PC-3 (cell line): ENCODE measurements at places on chromosomes 4 and X.

- no peak for DNase-seq
Measured at GRCh38 chr4:13461191-13461905, 22.8 kb downstream of the RAB28 start.

DNA sequence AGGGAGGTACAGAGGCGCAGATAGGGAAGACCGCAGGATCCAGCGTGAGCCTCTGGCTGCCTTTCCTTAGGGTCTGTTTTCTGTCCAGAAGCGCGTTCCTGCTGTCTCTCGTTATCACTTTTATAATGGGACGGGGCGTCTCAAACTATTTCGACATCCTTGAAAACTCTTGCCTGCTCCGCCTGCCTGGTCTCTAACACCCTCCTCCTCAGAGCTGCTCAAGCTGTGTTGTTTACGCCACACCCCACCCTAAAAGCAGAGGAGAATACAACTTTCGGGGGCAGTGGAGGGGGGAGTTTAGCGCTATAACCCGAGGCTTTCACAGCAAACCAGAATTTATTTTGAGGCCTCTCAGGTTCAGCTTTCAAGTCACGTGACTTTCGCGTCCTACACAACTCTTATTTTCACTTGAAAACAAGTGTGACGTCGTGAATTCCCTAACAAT is 646 bp upstream of the FAM3A start:
- DNase-seq = no peak

DNA sequence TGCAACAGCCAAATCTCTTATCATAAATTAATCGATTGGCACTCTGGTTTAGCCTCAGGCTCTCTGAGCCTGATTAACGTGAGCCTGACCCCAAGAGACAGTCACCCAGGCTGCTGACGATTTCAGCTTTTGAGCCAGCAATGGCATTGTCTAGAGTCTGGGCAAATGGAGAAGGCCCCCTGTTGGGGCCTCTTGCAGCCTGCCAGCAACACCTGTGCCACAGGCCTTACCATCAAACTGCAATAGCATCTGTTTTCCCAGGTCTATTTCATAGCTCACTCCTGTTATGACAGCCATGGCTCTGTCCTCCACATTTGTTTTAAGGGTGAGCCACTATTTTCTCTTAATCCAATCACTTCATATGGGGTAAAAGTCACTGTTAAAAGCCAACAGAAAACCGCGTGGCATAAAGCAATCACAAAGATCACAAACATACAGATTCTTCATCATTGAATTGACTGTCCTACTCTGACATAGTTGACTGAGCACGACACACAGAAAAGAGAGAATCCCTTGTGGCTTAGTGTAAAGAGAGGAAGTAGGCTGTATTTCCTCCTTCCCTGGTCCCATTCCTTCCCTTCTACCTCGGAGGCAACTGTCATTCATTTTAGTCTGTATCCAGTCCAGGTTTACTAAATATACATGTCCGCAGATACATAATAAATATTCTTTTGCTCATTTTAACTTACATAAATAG is 47.8 kb downstream of the SLC9A7 start:
- no peak for DNase-seq

DNA sequence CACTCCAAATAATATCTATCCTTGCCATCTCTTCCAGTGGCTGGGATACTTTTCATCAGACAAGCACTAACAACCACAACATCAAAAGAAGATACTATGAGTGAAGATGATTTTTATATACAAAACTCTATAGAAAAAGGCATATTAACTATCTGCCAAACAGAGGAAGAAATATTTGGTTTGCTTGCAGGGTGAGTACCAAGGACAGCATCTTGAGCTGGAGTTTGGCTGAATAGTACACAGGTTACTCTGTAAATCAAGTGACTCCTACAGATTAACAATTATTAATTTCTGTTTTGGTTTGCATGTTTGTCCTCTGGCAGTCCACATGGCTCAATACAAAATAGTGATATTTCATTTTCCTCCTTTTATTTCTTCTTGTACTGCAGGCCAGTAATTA is 248.0 kb downstream of the RBMX2 start:
- DNase-seq = no peak

DNA sequence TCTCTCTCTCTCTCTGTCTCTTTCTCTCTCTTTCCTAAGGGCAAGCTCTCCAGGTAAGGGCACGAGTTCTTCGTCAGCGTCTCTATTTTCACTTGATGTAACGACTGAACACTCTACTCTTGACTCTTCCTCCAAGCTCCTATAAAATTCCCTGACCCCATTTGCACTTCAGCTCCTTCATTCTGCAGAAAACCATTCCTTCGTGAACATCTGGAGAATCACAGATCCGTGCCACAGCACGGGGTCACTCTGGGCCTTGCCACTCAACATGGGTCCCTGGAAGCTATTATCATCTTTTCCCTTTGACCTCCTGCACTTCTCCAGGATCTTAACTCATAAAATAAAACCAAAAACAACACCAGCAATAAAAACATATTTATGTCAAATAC is 112.0 kb upstream of the LNX1 start:
- no peak for DNase-seq

DNA sequence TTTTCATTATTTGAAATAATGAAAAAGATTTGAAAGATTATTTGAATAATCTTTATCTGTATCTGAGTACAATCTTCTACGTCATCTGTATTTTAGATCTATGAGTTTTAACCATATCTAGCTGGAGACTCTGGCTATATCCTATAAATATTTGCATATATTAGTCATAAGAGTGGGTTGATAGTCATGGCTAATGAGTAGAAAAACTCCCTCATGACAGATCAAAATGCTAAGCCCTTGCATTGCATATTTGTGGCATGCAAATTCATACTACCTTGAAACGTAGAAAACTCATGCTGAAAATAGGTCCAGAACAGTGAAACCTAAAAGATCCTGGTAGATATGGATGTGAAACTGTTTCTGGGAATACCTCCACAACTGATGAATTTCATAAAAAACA is 291.3 kb downstream of the GALNTL6 start:
- DNase-seq = peak; percentile 14

GRCh38 chrX:49291615-49292337 is 11.7 kb upstream of the GAGE10 start:
- peak; percentile 64 for DNase-seq

DNA sequence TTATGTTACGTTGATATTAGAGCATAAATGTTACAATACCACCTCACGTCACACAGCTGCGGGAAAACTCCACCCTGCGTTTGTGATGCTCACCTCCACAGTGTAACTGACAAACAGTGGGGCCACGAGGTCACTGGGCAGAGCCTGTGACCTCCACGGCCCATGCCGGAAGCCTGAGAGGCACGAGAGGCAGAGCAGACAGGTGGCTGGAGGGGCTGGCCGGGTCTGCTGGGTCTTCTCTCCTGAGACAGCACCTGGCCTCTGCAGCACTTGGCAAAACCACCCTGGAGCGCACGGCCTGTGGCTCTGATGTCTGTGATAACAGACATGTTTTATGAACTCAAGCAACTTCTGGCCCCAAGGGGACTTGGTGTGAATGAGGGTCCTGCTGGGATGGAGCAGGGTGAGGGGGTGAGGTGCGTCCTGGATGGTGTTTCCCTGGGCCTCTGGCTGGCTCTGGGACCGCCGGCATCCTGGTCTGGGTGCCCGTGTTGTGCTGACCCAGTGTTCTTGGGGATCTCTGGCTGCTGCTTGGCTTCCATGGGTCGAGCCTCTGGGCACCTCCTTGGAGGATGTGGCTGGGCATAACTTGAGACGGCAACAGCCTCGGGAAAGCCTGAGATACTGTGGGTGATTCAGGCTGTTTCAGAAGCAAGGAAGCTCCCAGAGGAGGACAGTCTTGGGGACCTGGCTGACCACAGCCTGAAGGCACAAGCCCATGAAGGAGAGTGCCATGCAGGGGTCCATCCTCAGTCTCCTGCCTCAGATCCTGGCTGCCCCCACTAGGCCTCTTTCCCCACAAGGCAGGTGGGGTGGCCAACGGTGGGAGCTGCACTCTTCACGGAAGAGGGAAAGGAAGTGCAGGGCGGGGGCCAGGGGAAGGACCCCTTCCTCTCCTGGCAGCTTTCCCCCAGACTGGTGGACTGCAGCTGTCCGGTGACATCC is 19.7 kb downstream of the RNF212 start:
- no peak for DNase-seq
